ENCODE measurements at places on chromosomes 5 and 9.

DNA sequence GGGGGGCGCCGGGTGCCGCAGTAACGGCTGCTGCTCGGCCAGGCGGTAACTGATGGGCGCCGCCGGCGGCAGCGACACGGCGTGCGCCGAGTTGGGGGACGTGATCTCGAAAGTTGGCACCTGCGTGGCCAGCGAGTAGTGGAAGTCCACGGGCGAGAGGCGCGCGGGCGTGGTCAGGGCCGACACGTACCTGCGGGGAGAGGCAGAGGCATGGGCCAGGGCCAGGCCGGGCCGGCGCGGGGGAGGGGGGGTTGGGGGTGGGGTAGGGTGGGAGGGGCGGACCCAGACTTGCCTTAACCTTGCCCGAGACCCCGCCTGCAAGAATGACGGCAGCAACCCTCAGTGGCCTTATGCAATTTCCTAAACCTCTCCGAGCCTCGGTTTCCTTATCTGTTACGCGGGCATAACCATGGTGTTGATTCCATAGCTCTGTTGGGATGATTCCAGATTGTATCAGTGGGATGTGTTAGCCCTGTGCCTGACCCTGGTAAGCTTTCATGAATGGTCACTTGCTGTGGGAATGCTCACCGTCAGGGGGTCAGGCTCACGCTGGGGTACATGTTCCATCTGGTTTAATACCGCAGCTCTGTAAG, 53.0 kb downstream of the PSD2 start:
- peak; percentile 27 for DNase-seq

DNA sequence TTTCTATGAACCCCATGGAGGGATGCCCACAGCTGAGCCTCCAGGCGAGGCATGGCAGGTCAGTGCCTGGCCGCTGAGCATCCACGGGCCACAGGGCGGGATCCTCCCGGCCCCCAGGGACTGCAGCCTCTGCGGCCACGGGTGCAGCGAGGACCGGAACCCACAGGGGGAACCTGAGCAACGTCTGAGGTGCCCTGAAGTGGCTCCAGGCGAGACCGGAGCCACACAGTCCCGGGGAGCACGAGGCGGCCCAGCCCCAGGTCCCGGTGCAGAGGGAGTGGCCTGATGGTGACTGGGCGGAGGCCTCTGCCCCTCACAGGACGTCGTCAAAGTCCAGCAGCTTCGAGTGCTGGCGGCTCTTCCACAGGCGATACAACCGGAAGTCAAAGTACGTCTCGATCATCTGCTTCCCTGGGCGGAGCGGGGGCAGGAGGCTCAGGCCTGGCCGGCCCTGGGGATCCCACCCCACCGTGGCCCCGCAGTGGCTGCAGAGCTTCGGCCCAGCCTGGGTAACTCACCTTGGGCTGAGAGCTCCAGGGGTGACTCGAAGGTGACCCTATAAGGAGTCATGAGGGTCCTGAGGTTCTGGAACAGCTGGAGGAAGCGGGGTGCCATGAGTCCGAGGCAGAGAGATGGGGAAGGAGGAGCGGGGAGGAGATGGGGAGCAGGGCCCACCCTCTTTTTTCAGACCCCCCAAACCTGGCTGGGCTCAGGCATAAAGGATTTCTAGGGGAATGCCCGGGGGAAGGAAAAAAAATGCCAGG, 8.1 kb upstream of the ENTPD8 start:
- peak; percentile 40 for DNase-seq

- DNase-seq: no peak
Observed at GRCh38 chr9:84671586-84672521, 2.3 kb downstream of the NTRK2 start.

- DNase-seq: no peak
Observed at GRCh38 chr9:114140850-114141249, 14.5 kb upstream of the COL27A1 start.

- DNase-seq: no peak
Observed at GRCh38 chr5:957748-958485, 50.7 kb upstream of the NKD2 start.

GRCh38 chr9:132877458-132877823, 643 bp downstream of the AK8 start:
- DNase-seq: no peak

GRCh38 chr9:81499021-81499454, 190.3 kb downstream of the TLE1 start:
- no peak for DNase-seq
